ENCODE measurements at places on chromosomes 13 and 19. TPM values are rescaled to one million over a fixed set of nuclear protein-coding genes. Genes with fewer than 3 reads are reported as not detected.

GRCh38 chr19:2047076-2047448 lies 4.0 kb downstream of the MKNK2 start:
- no peak for DNase-seq

GRCh38 chr13:92963029-92963428 lies 263.6 kb upstream of the GPC6 start:
- no peak for DNase-seq

GRCh38 chr13:65597839-65598818 lies 1632.0 kb downstream of the PCDH9 start:
- peak; percentile 13 for DNase-seq

- DNase-seq = no peak
These were observed 22.2 kb downstream of the FAM187B start for GRCh38 chr19:35206379-35206778.

DNA sequence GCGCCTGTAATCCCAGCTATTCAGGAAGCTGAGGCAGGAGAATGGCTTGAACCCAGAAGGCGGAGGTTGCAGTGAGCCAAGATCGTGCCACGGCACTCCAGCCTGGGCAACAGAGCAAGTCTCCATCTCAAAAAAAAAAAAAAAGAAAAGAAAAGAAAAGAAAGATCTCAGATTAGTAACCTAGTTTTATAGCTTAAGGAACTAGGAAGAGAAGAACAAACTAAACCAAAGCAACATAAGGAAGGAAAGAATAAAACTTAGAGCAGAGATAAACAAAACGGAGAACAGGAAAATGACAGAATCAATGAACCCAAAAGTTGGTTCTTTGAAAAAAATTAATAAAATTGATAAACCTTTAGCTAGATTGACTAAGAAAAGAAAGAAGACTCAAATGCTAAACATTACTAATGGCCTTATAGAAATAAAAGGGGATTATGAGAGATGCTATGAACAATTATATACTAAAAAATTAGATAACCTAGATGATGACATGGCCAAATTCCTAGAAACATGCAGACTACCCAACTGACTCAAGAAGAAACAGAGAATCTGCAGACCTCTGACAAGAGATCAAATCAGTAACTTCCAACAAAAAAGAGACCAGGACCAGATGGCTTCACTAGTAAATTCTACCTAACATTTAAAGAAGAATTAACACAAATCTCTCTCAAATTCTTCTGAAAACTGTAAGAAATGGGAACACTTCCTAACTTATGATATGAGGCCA lies 68.2 kb downstream of the CDADC1 start:
- DNase-seq = no peak

GRCh38 chr13:95204231-95204765 lies 97.0 kb downstream of the ABCC4 start:
- DNase-seq = no peak

GRCh38 chr19:36972571-36972970 lies 56.4 kb downstream of the ZNF568 start:
- DNase-seq = no peak

BEST2 gene
- not detected for total RNA-seq

DNA sequence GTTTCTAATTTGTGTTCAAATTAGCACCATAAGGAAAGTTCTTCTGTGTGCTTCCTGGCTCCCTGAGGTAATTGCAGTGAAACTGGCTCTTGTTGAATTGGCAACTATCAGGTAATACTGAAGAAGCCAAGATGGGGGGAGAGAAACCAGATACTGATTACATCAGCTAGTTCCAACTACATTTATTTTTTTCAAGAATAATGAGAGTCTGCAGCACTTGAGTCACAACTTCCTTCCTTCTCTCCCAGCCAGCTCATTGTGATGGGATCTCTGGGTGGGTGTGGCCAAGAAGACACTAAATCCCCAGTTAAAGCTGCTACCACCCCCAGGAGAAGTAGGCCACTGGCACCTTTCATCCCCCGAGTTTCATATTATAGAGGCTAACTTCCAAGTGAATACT lies 100.7 kb upstream of the RXFP2 start:
- peak; percentile 37 for DNase-seq

CABP5 gene
- total RNA-seq = not detected

GRCh38 chr13:92573467-92574057 lies 653.0 kb upstream of the GPC6 start:
- DNase-seq = peak; percentile 24

GRCh38 chr13:54611390-54611789 lies 1582.8 kb downstream of the OLFM4 start:
- DNase-seq = no peak

GRCh38 chr13:99862244-99862643 lies 109.3 kb downstream of the ZIC5 start:
- DNase-seq = no peak

GRCh38 chr19:19741184-19741583 lies 8.3 kb upstream of the ZNF14 start:
- DNase-seq = no peak

DNA sequence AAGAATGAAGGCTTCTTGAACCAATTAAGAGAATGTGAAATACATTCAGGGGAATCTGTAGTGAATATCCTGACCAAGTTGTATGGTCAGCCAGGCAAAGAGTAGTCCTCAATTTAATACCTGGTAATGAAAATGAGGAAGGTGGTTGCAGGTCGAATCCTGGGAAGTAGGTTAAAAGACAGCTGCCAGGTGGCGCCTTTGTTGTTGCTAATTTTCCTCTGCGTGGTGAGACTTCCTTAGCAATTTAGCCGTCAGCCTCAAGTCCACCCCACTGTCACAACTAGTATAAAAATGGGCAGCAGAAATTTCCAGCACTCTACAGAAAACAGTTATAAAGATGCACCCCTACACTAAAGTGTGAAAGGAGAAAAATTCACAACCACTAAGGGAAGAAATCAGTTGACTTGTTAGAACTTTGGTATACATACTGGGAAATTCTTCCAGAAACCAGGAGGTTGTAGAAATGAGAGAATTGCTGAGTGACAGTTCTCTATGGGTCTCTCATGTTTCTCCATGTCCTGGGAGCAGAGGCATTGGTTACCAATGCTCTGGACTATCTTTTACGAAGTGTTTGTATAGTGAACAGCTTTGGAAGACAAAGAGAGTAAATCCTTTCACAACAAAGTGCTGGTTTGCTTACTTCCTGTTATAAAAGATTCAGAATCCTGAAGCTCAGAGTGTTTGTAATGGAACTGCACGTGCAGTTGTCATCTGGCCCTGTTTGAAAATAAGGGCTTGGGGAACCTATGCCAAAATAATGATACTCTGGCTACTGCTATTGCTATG lies 235.9 kb downstream of the NHLRC3 start:
- no peak for DNase-seq

GRCh38 chr19:45395821-45396617 lies 8.8 kb downstream of the PPP1R13L start:
- DNase-seq = no peak

DNA sequence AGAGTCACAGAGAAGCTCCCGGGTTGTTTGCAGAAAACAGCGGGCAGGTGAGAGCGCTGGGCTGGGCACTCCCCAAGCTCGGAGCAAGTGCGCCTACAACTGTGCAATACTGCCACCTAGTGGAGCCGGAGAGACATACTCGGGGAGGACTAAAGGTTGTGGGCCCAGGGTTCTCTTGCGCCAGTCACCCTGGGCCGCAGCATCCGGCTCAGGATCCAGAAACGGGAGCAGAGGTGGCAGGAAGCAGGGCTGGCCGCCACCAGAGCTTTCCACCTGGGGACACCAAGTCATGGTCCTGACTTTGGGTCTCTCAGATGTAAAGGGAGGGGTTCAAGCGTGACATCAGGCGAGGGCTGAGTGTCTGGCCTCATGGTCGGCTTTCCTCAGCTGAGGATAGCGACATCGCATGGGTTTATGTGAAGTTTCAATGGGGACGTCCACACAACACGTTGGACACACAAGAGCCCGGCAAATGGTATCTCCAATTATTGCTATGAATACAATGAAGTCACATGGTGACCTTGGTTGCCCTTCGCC lies 11.2 kb upstream of the KLK4 start:
- peak; percentile 84 for DNase-seq

DNA sequence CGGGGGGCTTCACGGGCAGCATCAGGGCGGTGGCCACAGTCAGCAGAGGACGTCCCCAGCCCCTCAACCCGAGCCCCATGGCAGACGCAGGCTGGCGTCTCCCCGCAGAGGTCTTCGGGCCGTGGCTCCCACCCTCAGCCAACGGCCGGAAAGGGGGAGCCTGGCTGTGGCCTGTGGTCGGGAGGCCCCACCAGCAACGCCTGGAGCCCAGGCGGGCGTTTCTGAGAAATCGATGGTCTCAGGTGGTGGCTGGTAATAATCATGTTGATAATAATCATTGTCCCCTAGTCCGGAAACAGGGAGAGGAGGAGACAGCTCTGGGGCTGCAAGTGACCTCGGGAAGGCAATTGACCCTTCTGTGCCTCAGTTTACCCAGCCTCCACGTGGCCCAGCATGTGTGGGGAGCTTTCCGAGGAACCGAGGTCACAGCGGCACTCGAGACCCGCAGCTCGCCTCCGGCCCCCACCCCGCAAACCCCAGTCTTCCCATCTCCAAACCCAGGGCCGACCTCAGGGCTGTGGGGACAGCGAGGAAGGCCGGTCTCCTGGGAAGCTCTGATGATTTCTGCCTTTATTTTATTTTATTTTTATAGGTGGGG lies at the start of gene PRSS57:
Gene PRSS57 (minus strand): TSS at position 101 of the 598 bp plus-strand sequence. CDS start 22 bp downstream, at position 79.
- no peak for DNase-seq

MATK gene
- total RNA-seq = not detected

- DNase-seq = no peak
These were observed 315 bp downstream of the ZNF492 start for GRCh38 chr19:22634450-22634827.

- DNase-seq = no peak
These were observed 25.0 kb upstream of the LAMP1 start for GRCh38 chr13:113272031-113272430.

DNA sequence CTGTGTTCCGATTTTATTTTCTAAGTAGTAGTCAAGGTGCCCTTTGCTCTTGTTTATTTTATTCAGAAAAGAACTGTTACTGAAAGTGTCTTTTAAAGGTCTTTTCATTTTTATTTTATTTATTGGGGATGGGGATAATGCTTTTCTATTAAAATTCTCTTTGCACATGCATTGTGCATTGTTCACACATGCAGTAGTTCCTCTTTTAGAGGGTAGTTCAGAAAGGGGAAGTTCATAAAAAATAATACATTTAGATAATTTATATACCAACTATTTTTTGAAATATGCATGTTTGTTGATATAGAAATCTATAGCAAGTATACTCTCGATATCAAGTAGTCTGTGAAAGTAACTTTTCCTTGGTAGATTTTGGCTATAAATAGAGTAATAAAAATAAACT lies 3.5 kb downstream of the GPC5 start:
- no peak for DNase-seq

GRCh38 chr13:72456486-72456885 lies 270.9 kb downstream of the MZT1 start:
- DNase-seq = no peak

CYP2F1 gene
- not detected for total RNA-seq

HPN gene
- total RNA-seq = not detected

- DNase-seq = no peak
These were observed 2.3 kb upstream of the ZNF865 start for GRCh38 chr19:55603115-55603514.

- no peak for DNase-seq
These were observed 68.9 kb upstream of the TDRD3 start for GRCh38 chr13:60328073-60328472.

DNA sequence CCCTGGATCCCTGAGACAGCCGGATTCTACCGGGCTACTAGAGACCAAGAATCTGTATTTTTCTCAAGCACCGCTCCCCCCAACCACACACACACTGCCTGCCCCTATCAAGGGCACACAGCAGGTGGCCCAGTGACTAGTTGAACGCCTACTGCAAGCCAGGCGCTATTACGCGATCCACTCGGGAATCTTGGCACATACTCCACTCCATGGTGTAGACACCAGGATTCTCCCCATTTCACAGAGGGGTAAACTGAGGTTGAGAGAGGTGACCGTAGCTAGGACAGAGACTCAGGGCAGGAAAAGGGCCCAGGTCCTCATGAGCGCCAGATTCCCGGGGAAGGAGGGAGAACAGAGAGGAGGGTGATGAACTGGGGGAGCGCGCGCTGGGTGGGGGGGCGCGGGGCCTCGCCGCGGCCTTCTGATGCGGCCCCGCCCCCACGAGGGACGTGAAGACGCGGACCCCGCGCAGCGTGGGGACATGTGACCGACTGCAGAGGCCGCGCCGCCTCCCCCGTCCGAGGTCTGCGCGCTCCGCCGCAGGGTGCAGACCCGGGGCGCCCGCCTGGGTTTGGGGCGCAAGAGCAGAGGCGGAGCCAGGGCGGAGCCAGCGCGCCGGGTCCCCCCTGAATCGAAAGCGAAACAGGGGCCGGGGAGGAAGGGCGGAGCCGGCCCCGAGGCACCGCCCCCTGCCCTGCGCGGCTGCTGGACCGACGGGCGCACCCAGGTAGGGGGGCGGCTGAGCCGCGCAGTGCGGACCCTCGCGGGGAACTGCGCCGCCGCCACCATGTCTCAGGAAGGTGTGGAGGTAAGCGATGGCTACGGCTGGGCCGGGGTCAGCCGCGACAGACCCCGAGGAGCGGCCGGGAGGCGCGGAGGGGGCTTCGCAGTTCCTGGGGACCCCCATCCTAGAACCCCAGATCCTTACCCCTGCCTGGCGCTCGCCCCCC lies at the start of gene SHFL:
Gene SHFL (plus strand): TSS at position 677 of the 950 bp plus-strand sequence. CDS start 111 bp downstream, at position 788.
- DNase-seq = peak; percentile 49

DNA sequence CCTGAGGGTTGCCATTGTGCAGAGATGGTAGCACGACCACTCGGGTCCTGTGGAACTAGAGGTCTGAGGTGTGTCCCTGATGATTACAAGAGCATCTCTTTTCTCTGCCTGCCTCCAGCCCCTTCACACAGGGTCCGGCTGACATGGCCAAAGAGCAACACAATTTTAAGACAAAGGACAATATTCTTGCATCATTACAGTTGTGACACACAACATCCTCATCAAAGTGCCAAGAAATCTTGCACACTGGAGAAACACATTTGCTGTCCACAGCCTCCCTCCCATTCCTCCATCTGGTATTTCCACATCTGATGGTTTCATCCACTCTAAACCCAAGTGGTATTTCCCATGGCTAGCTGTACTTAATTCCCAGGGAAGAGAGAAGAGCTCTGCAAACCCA lies 12.8 kb downstream of the COL4A1 start:
- no peak for DNase-seq

MEX3D gene
- 10.6 TPM for total RNA-seq

- peak; percentile 51 for DNase-seq
These were observed 18.7 kb downstream of the PLVAP start for GRCh38 chr19:17358395-17358794.

COMP gene
- 0.08 TPM for total RNA-seq

DNA sequence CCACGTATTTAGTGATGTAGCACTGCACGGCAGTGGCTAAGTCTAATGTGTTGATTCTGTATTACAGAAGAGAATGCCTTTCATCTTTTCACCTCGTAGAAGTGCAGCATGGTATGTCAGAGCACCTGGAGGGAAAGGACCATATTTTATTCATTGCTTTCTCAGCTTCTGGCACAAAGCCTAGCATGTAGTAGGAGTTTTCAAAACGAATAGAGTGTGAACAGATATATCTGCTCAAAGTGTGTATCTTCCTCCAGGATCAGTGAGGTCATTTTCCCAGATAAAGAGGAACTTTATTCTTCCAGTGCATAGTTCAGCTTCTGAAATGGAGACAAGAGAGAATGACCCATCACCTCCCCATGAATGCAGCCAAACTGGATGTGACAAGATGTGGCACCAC lies 21.2 kb upstream of the PCDH8 start:
- DNase-seq = no peak

RELB gene
- total RNA-seq = 0.78 TPM
